NCI-H2081 (cell line): ENCODE measurements at places on chromosomes 16 and 17.

- no peak for DNase-seq
These were observed 7.8 kb downstream of the CTF1 start for GRCh38 chr16:30904114-30904780.

DNA sequence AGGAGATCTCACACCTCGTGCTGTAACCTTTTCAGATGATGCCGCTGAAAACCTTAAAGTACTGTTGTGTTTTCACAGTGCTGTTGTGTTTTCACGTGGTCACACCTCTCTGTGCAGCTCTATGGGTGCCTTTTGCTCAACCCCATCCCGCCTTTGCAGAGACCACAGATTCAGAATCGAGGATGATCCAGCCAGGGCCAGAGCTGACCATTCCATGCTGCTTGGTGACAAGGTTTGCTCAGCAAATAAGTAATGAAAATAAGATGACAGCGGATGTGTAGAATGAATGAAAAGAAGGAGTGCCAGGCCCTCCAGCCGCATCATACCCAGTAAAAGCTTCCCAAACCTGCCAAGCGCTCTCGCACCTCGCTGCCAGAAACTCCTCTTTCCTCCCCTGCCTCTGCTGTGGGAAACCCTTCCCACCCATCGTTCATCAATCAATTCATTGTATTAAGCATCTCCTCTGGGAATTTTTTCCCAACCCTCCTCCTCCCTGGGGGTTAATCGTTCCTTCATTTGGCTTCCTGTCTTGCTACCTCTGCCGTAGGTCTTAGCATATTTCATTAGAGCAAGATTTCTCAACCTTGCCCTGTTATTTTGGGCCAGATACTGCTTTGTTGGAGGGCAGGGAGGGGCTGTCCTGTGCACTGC, 93.4 kb upstream of the CRHR1 start:
- no peak for DNase-seq

- DNase-seq: no peak
These were observed 156.6 kb downstream of the PHKB start for GRCh38 chr16:47617732-47618131.

DNA sequence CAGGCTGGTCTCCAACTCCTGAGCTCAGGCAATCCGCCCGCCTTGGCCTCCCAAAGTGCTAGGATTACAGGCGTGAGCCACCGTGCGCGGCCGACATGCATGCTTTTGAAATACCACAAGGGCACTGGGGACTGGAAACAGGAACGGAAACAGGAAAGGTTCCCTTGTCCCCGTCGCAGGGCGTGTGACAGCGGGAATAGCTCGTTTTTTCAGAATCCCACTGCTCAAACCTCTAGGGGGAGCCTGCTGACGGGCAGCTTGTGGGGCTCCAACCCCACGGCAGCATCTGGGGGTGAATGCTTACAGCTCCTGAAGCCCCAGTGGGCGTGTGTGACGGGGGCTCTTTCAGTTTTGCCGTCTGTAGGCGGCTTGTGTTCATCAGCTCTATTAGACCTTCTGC, 18.8 kb upstream of the ASGR2 start:
- no peak for DNase-seq

DNA sequence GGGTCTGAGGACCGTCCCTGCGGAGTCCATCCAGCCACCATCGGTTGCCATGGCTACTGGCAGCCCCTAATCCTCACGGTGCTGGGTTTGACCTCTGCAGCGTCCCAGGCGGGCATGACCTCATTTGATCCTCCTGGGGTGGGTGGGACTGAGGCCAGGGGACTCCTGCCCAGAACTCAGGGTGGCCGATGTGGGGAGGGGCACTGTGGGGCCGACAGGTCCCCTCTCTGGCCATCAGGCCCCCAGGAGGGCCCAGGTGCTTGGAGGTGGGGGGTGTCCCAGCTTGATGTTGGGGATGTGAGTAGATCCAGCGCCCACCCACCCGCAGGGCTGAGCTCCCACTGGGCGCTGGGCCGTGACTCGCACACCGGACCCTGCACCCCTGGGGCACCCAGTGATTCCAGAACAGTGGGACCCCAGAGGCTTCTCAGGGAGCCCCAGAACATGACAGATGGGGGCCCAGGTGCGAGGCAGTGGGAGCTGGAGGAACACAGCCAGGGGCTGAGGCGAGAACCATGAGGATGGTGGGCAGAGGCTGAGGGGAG, 1.6 kb upstream of the SSTR5 start:
- no peak for DNase-seq
